HS-27A (cell line): ENCODE measurements at places on chromosomes 13 and 19.

GRCh38 chr19:990119-990571, 6.0 kb downstream of the WDR18 start:
- no peak for DNase-seq

DNA sequence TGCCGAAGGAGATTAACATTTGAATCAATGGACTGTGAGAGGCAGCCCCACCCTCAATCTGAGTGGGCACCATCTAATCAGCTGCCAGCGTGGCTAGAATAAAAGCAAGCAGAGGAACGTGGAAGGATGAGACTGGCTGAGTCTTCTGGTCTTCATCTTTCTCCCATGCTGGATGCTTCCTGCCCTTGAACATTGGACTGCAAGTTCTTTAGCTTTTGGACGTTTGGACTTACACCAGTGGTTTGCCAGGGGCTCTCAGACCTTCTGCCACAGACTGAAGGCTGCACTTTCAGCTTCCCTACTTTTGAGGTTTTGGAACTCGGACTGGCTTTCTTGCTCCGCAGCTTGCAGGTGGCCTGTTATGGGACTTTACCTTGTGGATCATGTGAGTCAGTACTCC, 14.7 kb downstream of the NHLRC3 start:
- DNase-seq: no peak

DNA sequence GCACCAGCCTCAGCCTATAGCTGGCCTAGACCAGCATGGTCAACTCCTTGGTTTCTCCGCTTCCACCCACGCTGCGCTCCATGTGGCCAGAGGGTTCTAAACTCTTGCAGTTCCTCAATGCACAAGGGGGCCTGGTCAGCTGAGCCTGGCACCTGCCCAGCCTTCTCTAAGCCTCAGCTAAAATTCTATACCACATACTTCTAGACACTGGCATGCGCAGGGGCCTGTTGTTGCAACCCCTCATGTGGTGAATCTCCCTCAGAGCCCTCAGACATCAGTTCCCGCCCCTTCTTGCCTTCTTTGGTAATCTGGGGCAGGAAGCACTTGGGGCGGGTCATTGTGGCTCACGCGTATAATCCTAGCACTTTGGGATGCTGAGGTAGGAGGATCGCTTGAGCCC, 19.7 kb upstream of the LDLR start:
- no peak for DNase-seq

DNA sequence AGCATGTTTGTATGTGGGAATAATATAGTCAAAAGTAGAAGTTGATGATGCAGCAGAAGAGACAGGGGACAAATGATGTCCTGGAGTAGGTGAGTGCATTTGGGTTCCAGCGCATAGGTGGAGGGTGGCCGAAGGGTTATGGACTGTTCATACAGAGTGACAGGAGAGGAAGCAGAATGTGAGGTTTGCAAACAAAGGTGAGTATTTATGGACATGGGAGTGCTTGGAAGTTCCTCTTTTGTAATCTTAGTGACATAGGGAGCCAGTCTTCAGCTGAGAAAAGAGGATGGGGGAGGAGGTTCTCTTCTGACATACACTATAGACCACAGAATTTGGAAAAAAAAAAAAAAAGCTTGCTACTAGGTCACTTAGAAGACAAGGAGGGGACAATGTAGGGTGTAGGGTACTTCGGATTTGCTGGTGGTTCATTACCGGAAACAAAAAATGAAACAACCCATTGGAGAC, 331.6 kb downstream of the DLEU7 start:
- no peak for DNase-seq

DNA sequence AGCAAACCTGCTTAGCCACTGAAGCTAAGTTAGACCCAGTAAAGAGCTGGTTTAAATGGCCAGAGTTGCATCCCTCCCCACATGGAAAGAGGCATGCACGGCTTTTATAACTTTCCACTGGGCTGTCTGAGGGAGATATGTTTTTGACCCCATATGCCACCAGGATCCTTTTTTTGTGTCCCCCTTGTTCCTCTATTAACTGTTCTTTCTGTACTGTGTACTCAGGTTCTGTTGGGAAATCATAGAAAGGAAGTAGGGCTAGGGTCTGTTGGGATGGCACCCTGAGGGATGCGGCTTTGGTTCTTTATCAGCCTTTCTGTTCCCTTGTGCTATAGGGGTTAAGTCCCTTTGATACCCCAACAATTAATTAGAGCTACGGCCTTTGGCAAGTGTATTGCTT, 12.2 kb upstream of the TM9SF2 start:
- no peak for DNase-seq

DNA sequence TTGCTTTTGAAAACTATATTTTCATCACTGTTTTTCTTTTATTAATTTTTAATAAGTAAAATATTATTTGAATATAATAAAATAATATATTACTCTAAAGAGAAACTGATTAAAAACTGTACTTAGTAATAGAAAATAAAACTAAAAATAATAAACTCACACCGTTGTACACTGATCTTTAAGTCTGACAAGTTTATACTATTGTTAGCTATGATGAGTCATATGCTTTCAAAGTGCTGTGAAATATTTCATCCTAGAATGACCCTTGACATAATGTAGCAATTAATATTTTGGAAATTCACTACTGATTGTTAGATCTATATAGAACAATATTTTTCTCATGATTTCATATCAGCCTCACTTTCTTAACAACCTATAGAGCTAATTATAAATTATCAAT, 1040.6 kb upstream of the SPRY2 start:
- no peak for DNase-seq
